ENCODE measurements at places on chromosomes 7 and 10. TPM values are rescaled to one million over a fixed set of nuclear protein-coding genes. Genes with fewer than 3 reads are reported as not detected.

Gene ERV3-1
- polyA plus RNA-seq: 8.5 TPM

Gene MBL2
- not detected for polyA plus RNA-seq

Gene SH2D4B
- 0.04 TPM for polyA plus RNA-seq

Gene TFEC
- polyA plus RNA-seq: 1.6 TPM

Gene BICC1
- polyA plus RNA-seq: 4.6 TPM

Gene LEP
- polyA plus RNA-seq: 37.0 TPM

Gene NUTM2E
- 0.58 TPM for polyA plus RNA-seq

Gene SYCE1
- polyA plus RNA-seq: 2.2 TPM

Gene OGDHL
- polyA plus RNA-seq: 0.11 TPM

Gene SNCG
- 100 TPM for polyA plus RNA-seq

Gene PLAU
- polyA plus RNA-seq: 29.8 TPM

Gene TAS2R5
- polyA plus RNA-seq: 0.24 TPM

Gene MINDY4
- polyA plus RNA-seq: 2.5 TPM

Gene NEUROD6
- polyA plus RNA-seq: not detected

Gene CXCL12
- 208 TPM for polyA plus RNA-seq

Data from adipose tissue (tissue), 3 donors.